NCI-H2171 (cell line): ENCODE measurements at places on chromosomes 2 and 18.

DNA sequence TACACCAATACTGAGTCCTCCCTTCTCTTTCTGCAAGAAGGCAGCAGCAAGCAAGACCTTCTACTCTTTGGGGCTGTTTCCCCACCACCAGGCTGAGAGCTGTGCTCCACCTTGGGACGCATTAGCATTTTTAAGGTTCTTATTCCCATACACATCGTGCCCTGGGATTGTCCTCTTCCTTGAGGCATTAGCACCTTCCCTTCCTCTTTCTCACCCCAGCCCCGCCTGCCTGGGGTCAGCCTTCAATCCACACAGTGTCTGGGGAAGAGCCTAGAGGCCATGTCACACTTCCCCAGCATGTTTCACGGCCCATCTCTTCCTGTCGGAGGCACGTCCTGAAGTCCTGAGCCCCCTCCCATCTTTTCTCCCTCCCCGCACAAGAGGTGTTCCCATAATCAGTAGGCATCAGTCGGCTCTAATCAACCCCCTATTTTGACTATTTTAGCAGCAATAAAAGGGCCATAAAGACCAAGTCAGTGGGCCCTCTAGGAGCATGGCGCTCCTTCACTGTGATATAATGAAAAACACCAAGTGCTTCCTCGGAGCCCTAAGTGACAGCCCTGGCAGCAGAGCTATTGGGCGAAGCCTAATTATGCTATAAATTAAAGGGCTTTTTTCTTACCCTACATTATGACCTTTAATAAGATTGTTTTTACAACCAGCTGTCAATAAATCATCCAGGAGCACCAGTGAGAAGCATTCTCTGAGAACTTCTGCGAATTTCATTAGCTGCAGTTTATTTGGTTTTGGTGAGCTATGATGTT is 55.0 kb upstream of the PKDCC start:
- DNase-seq = no peak

- DNase-seq = no peak
These were observed 749.9 kb upstream of the HS6ST1 start for GRCh38 chr2:129068543-129068942.

GRCh38 chr2:237149425-237149824 is 63.7 kb downstream of the COPS8 start:
- no peak for DNase-seq

DNA sequence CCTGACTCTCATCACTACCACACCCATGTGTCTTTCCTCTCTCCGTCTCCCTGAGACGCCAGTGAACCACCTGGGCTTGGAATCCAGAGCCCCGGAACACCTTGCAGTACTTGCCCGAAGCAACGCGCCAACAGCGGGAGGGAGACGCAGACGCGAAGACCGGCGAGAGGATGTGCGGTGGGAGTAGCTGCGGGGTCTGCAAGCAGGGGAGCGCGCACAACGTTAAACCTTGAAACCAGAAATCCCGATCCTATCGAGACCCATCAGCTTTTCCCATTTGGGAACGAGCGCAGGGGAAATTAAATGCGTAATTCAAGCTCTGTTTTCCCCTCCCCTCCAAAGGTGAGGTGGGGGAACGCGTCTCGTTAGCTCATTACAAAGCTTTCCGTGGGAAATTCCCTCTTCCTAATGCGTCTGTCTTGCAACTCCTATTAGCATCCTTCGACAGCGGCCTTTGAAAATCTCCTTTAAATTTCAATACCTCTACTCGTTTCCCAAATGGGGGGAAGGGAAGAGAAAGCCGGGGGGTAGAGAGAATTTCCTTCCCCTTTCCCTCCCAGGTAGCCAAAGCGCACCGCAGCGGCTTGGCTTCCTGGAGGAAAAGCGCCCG is 421 bp upstream of the CNTNAP5 start:
- peak; percentile 71 for DNase-seq

- DNase-seq = no peak
These were observed 360.4 kb upstream of the DSEL start for GRCh38 chr18:67876871-67877270.

GRCh38 chr2:118003396-118003824 is 10.5 kb downstream of the CCDC93 start:
- peak; percentile 31 for DNase-seq

DNA sequence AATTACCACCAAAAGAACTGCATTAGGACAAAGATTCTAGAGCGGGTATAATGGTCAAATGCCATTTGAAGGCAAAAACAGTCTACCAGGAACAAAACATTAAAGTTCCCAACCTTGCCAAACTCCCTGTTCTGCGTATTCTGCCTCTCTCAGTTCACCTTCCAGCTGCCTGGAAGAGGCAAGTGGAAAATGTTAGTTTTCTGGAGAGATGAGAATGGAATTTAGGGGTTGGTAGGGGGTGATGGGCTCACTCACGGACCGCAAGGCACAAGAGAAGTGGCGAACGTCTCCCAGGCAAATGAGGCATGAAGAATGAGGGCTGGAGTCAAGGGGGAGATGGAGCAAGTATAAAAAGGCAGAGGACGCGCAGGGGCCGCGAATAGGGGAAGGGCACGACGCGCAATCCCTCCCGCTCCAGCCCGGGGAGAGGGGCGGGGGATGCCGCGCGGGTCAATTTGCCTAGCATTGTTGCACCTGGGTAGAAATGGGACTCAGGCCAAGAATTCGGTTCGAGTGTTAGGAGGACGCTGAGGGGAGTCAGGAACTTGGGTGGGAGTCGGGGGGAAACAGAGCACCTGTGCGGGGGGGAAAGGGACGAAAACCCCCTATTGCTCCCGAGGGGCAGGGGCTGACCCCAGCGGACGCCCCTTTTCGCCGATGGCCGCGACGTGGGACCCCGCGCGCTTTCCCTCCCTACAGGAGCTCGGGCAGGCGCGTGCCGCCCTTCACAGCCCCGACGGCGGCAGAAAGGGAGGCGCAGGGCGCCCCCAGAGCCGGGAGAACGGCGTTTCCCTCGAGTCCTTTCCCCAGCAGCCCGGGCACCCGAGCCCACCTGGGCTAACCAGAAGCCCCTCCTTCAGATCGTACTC is 573 bp downstream of the PAIP2B start:
- DNase-seq = peak; percentile 58
